ENCODE measurements at places on chromosomes 2 and 18. TPM values are rescaled to one million over a fixed set of nuclear protein-coding genes. Genes with fewer than 3 reads are reported as not detected.
A peak's percentile ranks its signal among the peaks of the same experiment; 100 is the strongest.

SLC9A4 gene
- total RNA-seq, result 0.08 TPM

UPP2 gene
- total RNA-seq, result not detected

CACNB4 gene
- 9.6 TPM for total RNA-seq

BMP10 gene
- total RNA-seq, result not detected

CMPK2 gene
- total RNA-seq, result 2.6 TPM

FER1L5 gene
- total RNA-seq, result 0.16 TPM

MPP4 gene
- not detected for total RNA-seq

USP40 gene
- total RNA-seq, result 28.6 TPM

DNA sequence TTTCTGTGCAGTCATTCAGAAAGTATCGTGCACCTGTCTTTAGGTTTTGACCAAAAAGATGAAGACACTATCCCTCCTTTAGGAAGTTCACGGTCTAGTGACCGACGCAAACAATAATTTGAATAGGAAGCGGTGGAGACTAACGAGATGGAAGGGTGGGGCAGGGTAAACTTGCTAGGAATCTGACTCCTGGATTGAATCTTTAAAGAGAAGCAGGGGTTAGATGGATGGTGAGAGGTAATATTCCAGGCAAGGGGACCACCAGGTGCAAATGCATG lies 651 bp upstream of the TXNL1 start:
- no peak for ATAC-seq

- ATAC-seq, result no peak
Measured at GRCh38 chr2:215711471-215712034, 275.7 kb upstream of the FN1 start.

DNA sequence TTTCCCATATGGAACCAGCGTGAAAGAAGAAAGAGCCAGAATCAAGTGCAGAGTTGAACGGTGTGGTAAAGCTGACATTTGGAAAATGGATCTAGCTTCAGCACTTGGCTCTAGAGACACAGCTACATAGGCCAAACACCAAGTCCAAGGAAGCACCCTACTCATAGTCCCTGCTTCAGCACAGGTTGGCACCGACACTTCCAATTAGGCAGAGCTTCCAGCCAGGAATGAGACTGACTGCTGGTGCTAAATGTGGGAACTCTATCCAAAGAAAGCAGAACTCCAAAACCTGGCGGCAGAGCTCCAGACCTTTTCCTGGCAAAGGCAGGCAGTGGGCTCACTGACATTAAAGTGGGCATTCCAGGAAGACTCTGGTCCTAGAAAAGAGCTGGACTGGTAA lies 125.4 kb upstream of the CTNNA2 start:
- no peak for ATAC-seq

DNA sequence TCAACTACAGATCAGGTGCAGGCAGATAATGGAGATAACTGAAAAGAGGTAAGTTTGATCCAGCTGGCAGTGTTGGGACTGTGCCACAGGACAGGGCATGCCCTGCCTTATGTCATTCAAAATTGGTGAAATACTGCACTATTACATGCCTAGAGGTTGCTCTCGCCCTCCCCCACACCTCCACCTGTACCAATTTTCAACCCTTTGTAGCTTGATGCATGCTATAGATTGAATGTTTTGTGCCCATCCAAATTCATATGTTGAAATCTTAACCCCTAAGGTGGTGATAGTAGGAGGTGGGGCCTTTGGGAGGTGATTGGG lies 72.1 kb upstream of the LYPD6B start:
- no peak for ATAC-seq

DNA sequence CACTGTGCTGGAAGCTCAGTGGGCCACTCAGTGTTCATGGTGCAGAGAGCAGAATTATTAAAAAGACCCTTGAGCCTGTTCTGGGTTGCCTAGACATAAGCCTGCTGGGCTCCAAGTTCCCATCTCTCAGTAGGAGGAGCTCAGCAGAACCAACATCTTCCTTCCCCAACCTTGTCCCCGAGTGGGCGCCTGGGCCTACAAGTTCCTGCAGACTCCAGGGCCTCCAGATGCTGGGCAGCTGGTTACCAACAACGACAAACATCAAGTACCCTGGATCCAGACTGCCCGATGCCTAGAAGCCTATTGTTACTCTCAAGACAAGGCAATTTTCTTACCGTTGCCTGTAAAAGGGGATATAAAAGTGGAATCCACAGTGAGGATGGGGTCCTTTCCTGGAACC lies 214.2 kb downstream of the HAUS1 start:
- ATAC-seq, result no peak

GRCh38 chr2:186822323-186822722 lies 26.6 kb downstream of the ZSWIM2 start:
- no peak for ATAC-seq

GRCh38 chr2:119476301-119477112 lies 44.9 kb downstream of the TMEM37 start:
- peak; percentile 73 for ATAC-seq

GRCh38 chr2:37912616-37913015 lies 12.5 kb upstream of the RMDN2 start:
- no peak for ATAC-seq

GRCh38 chr18:62138461-62139235 lies 48.2 kb downstream of the PIGN start:
- ATAC-seq, result no peak

All from esophagus mucosa (tissue), 1 donor.